KBM-7 (cell line): ENCODE measurements at places on chromosomes 3 and 15.

GRCh38 chr3:107065094-107065861, 312.0 kb upstream of the CCDC54 start:
- peak; percentile 21 for DNase-seq

DNA sequence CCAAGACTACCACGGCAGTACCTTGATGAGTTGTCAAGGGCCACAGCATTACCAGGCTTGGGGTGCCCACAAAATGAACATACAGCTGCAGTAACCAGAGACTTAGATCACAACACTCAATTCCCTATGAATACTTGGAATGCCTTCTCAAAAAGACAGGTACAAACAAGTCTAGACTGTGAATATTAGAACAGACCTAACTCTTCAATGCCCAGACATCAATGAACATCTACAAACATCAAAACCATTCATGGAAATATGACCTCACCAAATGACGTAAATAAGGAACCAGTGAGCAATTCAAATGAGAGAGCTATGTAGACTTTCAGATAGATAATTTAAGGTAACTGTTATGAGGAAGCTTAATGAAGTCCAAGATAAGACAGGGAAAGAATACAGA, 185.1 kb upstream of the POU1F1 start:
- DNase-seq, result no peak

DNA sequence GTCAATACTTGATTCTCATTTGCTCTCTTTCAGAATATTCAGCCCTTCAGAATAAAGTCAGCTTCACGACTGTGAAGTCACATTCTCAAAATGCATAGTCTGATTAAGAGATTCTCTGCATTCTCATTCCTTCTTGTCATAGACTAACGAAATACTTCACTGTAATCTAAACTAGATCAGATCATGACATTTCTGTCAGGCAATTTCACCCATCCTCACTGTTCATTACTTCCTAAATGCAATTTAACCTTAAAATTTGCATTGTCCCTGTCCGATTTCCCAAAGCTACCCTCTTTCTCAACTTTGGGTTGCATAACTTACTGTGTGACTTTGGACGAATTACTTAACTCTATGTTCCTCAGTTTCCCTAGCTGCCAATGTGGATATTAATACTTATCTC, 6.2 kb downstream of the RPL22L1 start:
- DNase-seq, result peak; percentile 35

GRCh38 chr3:88150371-88150770, 612 bp downstream of the C3orf38 start:
- peak; percentile 63 for DNase-seq

DNA sequence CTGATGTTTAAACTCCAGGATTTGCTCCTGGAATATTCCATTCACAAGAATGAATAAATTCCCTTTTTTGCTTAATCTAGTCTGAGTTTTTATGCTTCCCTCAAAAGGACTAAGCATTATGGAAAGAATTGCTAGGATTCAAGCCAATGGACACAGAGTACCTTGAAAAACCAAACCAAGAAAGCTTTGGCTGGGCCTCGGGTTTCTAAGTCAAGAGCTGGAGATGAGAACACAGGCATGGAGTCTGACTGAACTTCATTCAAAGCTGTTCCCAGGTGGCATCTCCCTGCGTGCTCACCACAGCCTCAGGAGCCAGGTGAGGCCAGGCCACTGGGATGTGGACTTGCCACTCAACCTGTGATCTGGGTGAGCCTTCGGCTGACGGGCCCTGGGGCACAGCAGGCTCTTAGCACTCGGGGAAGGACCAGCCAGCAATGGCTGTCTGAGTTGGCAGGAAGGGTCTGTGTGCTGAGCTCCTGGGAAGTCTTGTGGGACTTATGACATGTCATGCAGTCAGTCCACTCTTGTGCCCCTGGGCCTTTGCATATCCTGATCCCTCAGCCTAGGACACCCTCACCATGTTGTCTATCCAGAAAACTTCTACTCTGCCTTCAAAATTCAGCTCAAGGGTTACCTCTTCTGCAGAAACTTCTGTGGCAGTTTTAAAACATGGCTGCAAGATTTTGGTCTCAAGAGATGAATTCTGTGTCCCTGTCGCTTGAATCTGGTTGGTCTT, 21.8 kb downstream of the CRABP1 start:
- DNase-seq, result no peak

DNA sequence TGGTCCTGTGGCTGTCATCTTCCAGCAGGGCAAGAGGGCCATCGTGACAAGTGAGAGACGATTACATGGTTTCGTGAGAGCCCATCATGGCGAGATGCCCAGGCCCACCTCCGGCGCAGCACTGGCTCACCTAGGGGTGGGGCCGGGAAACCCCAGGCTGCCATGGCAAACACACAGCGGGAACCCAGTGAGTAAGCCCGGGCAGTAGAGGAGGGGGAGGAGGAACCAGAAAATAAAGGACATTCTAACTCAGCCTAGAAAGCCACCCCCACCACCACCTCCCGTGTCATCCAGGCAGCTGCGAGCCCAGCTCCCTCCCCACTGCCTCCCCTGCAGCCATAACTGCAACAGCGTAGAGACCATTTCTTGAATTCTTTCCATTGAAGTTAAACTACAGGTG, 52.3 kb downstream of the PCSK6 start:
- DNase-seq, result no peak

DNA sequence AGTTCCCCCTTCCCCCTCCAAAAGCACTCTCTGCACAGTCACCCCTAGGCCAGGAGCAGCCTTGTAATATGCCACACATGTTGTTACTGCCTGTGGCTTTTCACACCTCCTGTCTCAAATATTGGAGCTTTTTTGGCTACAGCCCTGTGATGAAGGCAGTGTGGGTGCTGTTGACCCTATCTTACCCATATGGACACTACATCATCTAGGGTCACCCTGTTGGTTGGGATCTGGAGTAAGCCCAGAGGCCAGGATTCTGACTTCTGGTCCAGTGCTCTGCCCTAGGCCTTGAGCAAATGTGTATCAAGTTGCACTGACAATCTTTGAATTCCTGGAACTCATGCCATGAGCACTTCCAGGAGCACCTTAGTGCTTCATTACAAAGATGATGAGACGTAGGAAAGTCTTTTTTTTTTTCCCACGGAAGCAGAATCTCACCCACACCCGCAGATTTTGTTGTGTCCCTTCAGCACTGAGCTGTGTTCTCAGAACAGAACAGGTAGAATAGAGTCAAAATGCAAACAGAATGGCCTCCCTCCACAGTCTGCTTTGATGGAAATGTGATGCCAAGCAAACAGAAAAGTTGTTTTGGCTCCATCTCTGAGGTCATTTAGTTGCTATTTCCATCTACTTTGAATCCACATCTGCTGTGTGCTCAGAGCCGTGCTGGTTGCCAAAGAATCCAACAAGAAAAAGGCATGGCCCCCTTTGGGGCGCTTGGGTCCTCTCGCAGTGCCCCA, 49.6 kb downstream of the SMAD3 start:
- no peak for DNase-seq

- DNase-seq, result peak; percentile 35
Observed at GRCh38 chr3:32283304-32283703, 44.8 kb downstream of the CMTM8 start.

- no peak for DNase-seq
Observed at GRCh38 chr3:171377859-171378258, 82.3 kb downstream of the TNIK start.

- DNase-seq, result no peak
Observed at GRCh38 chr3:196948442-196949284, 6.3 kb upstream of the NCBP2 start.

DNA sequence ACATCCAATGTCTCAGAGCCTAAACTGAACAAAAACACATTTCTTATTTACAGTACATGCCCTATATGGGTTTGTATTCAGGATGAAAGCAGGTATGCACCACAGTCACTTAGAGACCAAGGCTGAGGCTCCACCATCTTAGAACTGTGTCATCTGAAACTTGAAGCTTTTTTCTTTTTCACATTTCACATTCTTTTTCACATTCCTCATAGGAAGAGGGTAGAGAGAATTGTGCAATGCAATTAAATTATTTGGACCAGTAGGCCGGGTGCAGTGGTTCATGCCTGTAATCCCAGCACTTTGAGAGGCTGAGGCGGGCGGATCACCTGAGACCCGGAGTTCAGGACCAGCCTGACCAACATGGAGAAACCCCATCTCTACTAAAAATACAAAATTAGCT, 591.0 kb downstream of the MECOM start:
- DNase-seq, result no peak
